ENCODE measurements at places on chromosomes 7 and 10.

DNA sequence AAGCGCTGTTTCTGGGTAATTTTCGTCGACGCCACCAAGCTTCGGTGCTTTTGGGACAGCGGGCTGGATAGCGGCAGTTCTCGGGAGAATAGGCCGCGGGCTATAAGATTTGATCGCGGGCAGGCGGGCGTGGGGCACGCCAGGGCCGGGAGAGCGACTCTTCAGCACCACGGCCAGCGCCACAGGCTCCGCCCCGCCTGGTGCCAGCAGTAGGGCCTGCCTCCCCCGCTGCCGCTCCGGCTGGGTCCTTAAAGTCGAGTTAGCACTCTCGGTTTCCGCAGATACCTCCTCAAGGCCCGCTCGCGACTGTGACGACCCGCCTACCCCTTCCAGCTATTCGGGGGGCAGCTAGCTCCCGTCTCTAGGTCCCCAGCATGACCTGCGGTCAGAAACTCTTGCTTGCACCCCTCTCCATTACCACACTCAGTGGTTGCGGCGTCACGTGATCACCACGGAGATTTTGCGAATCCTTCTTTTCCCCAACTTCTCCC is 9.4 kb downstream of the NXPH1 start:
- DNase-seq, result no peak

DNA sequence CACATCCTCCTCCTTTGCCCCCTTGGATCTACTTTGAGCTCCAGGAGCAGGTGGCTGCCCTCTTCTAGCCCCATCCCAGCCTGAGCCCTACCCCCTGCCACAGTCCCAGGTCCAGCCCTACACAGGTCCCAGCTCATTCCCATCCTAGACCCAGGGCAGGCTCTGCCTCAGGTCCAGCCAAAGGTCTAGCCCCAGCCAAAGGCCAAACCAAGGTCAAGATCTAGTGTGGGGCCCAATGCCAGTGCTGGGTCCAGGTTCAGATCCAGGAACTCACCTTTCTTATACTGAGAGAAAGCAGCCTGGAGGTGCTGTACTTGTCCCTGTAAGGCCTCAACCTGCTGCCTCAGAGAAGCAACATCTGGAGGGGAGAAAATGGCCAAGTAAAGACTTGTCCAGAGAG is 8.5 kb downstream of the SFTPD start:
- DNase-seq, result no peak

DNA sequence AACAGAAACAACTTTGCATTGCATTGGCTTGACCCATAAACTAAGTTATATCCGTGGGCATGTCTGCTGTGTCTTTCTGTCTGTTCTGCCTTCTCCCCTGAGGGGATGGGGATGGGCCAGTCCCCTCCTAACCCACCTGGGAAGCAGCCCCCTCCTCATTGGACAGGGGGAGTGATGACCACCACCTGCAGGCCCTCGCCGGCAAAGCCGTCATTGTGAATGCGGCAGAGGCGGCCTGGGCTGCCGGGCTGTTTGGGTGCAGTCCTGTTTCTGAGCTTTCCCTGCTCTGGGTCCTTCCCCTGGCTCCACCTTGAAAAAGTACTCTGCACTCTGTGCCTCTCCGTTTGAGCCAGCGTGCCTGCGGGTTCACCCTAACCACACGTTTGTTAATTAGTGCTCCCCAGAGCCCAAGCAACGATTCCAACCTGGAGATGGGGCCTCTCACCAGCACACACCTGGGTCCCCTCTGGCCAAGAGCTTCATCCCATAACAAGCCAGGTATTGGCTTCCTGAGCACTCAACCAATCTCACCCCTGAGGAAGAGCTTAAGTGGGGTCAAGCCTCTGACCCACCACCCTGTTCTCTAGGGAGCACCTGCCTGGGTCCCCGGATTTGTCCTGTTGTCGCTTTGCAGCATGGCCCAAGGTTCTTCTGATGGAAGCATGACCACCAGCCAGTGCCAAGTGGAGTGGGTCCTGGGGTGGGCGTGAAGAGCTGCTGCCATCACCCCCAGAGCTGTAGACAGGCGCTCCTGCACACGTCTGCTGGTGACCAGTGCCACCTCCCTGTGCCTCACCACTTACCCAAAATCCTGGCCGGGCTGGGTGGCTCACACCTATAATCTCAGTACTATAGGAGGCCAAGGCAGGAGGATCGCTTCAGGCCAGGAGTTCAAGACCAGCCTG is 39.4 kb upstream of the ZMIZ2 start:
- no peak for DNase-seq

- DNase-seq, result peak; percentile 7
Observed at GRCh38 chr7:51428217-51428887, 111.7 kb upstream of the COBL start.

DNA sequence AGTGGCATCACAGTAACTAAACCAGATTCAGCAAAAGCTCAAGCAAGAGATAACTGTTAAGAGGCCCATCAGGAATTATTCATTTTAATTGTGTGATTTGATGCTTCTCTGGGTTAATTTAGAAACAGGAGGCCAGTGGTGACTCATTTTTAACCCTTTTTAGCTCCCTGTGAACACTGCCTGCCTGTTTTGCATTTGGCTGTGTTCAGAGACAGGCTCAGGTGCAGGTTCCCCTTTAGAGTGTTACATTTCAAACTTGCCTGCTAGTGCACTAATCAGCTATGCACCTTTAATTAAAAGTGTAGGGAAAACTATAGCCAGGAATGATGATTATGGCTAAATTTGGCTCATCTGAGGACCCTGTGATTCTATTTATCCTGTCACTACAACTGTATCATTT is 6.5 kb downstream of the STAMBPL1 start:
- DNase-seq, result no peak

DNA sequence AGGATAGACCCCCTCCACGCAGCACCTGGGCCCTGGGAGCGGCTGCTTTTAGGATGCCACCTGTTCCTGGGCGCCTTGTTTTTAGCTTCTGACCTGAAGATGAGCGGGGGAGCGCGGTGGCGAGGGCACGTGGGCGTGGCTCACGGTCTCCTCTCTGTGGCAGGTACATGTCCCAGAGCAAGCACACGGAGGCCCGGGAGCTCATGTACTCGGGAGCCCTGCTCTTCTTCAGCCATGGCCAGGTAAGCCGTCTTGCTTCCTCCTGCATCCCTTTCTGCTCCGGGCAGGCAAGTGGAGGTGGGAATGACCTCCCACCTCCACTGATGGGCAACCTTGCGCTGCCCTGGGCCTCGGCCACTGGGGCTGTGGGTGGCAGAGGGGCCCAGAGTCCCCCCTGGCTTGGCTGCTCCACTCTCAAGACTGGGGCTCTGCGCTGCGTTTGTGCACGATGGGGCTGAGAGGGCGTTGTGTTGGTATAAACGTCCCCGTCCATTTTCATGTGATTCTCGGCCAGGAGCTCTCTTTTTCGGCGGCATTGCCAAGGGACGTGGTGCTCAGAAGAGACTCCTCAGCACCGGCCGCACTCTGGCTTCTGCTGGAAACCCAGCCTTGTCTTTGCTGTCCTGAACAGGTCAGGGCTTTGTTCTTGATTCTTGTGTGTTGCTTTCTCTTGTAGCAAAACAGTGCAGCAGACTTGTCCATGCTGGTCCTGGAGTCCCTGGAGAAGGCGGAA is 9.7 kb downstream of the GET4 start:
- DNase-seq, result no peak

DNA sequence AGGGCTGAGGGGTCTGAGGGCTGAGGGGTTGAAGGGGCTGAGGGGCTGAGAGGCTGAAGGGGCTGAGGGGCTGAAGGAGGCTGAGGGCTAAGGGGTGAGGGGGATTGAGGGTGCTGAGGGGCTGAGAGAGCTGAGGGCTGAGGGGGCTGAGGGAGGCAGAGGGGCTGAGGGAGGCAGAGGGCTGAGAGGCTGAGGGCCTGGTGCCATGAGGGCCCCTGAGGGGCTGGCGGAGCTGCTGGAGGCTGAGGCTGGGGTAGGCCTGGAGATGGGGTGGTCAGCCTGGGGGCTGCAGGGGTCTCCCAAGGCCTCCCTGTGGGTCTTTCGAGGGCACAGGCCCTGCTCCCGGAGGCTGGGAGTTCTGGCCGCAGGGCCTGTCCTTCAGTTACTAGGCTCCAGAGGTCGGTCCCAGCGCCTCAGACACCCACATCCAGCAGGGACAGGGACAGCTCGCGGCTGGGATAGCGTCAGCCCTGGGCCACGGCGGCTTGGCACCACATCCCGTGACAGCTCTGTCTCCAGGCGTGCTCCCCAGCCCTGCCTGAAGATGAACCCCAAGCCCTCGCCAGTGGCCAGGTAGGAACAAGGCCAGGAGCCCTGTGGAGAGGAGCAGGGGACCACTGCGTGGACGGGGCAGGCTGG is 16.9 kb downstream of the MYO1G start:
- DNase-seq, result no peak

- DNase-seq, result no peak
Observed at GRCh38 chr7:112199035-112199655, 7.1 kb downstream of the DOCK4 start.

DNA sequence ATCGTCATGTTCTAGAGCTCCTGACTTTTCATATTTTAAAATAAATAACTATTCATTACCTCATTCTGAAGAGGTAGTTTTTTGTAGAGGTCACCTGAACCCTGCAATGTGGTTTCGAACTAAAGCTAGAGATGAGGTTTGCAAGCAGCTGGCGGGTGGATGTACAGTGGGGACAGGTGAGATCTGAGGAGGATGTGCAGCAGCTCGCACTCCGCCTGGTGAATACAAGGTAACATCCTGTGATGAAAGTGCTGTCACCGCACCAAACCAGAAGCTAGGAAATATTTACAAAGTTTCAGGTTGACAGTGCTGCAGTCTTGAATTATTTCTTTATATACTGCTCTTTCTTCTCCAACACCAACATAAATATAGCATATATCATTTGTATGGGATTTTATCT is 26.5 kb downstream of the NDUFB2 start:
- no peak for DNase-seq

GRCh38 chr10:7098160-7098762 is 312.6 kb downstream of the SFMBT2 start:
- no peak for DNase-seq

DNA sequence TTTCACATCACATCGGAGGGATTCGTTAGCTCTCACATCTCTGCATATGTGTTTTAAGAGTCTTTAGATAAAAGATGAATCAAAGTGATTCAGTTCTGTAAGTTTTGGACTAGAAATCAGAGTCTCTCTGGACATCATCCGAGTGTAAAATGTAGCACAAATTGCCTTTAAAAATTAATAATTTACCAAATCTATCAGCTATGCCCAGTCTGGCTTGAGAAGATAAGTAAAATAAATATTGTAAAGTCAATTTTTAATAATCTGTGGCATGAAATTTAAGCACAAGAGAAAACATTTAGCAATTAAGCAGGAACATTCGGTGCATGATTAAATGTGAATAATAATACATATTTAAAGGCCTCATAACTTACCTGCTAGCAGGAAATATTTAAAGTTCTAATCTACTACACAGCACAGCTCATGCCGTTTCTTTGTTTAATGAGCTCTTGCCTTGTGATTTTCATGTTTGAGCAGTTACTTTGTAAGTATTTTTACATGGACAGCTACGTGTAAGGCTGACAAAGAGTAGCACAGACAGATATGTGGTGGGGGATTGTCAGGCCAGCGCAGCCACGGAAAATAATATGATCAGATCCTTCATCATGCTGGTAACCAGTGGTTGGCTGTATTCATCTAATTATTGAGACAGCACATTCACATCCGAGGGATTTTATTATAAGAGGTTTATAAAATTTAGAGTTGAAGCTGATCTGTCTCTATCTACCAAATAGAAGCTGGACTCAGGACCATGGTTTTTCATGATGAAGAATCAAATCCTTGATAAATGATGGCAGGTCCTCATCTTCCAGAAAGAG is 317.3 kb downstream of the ADARB2 start:
- DNase-seq, result no peak

DNA sequence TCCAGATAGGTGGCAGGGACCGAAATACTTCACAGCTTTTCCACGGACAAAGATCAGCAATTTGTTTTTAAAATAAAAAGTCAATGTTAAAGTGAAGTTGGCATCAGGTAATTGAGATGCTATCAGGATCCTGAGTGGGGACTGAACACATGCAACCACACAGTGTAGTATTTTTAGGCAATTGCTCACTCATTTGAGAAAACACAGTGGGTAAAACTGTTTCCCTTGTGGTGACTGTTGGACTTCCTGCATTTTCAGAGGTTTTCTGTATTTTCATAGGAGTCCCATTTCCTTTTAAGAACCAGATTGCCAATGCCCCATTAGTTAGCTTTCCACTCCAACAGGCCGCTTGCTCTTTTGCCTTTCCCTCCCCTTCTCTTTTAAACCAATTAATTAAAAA is 159.5 kb upstream of the ZNF32 start:
- DNase-seq, result no peak

DNA sequence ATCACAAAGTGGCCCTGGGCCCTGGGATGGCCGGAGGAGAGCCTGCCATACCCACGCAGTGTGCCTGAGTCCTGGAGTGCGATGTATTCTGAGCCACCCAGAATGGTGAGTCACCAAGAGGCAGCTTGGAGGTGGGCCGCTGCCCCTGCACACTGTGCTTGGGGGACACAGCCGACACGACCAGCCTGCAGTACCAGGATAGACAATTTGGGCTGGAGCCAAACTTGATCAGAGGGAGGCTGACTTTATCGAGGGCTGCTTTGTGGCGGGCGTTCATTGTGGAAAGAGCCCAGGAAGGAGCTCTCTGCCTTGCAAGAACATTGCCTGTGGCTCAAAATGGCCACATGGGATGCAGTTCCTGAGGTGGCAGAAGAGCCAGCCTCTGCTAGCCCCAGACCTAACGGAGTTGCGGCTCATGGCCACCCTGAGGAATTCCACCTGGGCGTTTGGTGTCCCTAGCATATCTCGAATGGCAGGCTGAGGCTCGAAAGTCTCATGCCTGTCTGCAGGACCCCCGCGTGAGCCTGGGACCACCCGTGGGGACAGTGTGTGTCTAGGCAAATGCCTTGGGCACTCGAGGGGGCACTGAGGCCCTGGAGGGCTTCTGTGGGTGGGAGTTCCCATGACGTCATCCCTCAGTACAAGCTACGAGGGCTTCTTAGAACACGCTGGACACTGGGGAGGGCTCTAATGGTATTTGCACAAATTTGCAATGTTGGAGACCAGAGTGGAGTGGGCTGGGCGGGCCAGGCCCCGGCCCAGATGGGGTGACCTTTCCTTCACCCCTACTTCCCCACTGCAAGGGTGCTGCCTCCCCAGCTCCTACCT is 79.7 kb downstream of the LHPP start:
- no peak for DNase-seq

DNA sequence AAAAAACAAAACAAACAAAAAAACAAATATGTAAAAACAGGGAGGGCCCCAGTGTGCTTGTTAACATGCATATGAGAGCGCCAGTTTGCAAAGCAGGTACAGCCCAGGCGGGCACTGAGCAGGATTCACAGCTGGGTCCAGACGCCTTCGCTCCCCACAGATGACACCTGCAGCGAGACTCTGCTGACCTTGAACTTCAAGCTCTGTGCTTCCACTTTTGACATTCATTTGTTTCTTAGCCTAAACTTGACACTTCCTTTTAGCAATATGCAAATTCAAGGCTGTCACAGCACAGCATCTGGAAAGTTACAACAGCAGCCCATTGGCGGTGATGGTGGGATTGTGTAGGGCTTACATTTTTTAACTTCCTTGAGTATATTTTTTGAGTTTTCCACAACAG is 88.8 kb upstream of the TNS3 start:
- no peak for DNase-seq

DNA sequence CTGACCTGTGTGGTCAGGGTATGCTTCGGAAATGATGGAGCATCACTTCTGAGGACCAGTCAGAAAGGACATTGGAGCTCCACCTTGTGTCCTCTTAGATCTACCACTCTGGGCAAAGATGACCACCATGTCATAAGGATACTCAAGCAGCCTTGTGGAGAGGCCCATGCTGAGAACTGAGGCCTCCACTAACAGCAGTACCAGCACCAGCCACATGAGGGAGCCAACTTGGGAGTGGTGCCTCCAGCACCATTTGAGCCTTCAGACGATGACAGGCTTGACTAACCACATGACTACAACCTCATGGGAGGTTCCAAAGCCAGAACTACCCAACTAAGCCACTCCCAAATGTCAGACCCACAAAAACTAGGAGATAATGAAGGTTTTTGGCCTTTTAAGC is 116.0 kb downstream of the NPTX2 start:
- DNase-seq, result peak; percentile 63
